ENCODE measurements at places on chromosomes 7 and 10. TPM values are rescaled to one million over a fixed set of nuclear protein-coding genes. Genes with fewer than 3 reads are reported as not detected.

DNA sequence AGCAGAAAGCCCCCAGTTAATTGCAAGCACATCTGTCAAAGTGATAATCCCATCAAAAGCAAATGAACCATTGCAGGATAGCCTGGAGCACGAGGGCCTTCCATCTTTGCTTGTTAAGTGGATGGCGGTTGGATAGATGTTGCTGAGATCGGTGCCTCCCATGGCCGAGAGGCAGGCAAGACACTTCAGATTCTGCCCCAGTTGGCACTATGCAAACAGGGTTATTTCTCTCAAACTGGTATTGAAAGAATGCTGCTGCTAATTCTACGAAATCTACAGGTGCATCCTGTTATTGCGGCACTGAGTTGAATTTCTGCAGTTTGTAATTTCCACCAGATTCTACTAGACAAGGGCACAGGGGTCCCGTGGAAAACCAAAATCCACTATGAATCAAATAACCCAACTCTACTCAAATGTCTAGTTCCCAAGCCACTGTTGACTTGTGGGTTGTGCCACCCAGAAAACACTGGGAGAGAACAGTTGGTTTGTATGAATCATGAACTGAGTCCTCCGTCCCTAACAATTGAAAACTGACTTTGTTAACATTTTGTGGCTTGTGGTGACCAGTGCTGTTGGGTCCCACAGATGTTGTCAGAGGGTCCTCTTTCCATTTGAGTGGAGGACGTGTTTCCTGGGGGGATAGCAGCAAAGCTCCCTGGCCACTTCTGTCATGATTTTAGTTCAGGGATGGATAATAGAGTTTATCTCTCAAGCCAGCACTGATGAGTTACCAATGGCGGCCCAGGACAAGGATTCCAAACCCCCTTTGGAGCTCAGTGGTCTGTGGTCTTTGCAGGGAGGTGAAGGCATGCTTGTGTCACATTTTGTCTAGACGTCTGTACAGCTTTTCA lies 7.1 kb upstream of the IL2RA start:
- H3K27me3 ChIP-seq, result no peaks in the 10 kb centered on the region
- no peak for DNase-seq
- no peaks in the 10 kb centered on the region for H3K4me1 ChIP-seq
- no peak overlapping the region for H3K27ac ChIP-seq
- H3K4me3 ChIP-seq, result no peak overlapping the region

DNA sequence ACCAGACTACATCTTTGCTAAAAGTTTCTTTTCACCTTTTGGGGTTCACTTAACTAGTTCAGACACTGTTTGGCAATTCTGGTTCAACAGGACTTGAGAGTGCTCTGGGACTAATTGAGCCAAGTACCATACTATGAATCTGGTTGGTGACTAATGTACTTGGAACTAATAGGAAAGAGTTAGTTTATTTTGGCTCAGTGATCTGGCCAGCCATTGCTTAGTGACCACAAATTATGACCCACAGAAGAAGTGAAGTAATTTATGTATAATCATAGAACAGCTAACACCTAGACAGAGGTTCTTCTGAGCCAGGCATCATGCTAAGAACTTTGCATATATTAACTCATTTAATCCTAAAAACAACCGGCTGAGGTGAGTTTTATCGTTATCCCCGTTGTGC lies 126.5 kb upstream of the JCAD start:
- no peak overlapping the region for H3K27ac ChIP-seq
- no peak for DNase-seq
- no peaks in the 10 kb centered on the region for H3K4me1 ChIP-seq
- H3K36me3 ChIP-seq, result no peaks in the 10 kb centered on the region

- no peak for DNase-seq
- no peaks in the 10 kb centered on the region for H3K27me3 ChIP-seq
- H3K27ac ChIP-seq, result no peak overlapping the region
- H3K4me3 ChIP-seq, result no peak overlapping the region
Measured at GRCh38 chr10:116316503-116316902, 7.7 kb upstream of the CCDC172 start.

- H3K4me1 ChIP-seq, result no peaks in the 10 kb centered on the region
- no peak for DNase-seq
- H3K27ac ChIP-seq, result no peak overlapping the region
- H3K36me3 ChIP-seq, result peaks cover 10% of the 10 kb centered on the region
Measured at GRCh38 chr7:129902788-129903422, 49.9 kb downstream of the UBE2H start.

Gene HMX2
- 0.35 TPM for total RNA-seq

Gene HYAL4
- not detected for total RNA-seq

All from H9 (cell line).